Activated CD4-positive, CD25-positive, alpha-beta regulatory T cell treated with anti-CD3 and anti-CD28 coated beads, Interleukin-2, amount 50 U/mL, for 16 hours (primary cell): ENCODE measurements at places on chromosomes 7 and 10.
A peak's percentile ranks its signal among the peaks of the same experiment; 100 is the strongest.

DNA sequence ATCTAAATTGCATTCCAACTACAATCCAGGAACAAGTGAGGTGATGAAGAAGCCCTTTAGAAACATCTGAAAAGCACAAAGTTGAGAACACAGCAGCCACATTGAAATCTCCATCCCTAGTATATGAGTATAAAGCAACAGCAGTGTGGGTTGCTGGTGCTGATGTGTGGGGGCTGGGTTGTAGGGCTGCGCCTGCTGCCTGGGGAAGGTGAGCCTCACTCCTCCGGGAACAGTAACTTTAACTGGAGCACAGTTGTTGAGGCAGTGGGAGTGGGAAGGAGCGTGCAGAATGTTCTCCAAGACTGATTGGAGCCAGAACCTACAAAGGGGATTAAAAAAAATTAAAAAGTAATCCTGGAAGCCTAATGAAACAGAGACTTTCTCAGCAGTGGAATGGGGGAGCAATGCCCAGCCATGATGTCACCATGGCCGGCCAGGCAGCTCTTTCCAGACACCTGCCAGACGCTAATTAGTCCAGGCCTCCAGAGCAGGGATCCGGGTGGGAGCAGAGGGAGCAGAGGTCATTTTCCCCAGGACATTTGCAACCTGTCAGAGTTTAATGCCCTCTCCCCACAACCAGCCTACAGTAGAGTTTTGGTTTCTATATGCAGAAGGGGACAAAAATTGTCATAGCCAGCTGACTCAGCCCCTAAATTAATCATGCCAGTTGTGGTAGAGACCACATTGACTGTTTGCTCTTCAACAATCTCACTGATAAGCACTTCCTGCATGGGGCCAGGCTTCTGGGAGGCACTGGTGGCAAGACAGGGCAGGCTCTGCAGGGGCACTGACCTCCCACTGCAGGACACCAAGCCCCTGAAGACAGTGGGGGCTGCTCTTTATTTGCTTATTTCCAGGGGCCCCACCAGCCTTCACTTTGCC lies 133.0 kb upstream of the ZNF32 start:
- DNase-seq: no peak

DNA sequence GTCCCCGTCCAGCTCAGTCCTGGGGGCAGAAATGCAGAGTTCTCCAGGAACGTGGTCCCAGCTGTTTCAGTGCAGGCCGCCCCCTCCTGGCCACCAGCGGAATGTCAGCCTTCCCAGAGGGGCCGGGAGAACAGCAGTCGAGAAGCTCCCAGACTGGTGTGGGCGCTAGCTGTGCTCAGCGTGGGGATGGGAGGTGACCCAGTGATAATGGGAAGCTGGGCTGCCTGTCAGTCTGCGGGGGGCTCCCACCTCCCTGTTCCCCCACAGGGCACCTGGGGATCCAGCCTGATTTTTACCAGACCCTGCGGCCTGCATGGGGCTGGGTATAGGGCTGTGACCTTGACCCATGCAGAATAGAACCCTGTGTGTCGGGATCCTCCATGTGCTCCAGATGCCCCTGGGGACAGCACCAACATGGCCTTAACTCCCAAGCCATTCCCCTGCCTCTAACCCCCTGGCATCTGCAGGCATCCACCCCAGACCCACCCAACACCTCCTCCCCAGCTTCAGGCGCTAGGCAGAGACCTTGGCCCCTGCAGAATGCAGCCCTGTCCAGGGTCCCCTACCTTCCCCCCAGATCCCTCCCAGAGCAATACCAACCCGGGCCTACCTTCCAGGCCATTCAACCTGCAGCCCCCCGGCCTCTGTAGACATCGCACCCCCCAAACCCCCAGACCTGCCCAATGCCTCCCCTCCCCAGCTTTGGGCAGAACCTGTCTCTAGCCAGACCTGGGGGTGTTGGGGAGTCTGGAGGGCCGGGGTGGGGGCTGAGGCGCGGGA lies 880 bp upstream of the ELN start:
- peak; percentile 21 for DNase-seq

DNA sequence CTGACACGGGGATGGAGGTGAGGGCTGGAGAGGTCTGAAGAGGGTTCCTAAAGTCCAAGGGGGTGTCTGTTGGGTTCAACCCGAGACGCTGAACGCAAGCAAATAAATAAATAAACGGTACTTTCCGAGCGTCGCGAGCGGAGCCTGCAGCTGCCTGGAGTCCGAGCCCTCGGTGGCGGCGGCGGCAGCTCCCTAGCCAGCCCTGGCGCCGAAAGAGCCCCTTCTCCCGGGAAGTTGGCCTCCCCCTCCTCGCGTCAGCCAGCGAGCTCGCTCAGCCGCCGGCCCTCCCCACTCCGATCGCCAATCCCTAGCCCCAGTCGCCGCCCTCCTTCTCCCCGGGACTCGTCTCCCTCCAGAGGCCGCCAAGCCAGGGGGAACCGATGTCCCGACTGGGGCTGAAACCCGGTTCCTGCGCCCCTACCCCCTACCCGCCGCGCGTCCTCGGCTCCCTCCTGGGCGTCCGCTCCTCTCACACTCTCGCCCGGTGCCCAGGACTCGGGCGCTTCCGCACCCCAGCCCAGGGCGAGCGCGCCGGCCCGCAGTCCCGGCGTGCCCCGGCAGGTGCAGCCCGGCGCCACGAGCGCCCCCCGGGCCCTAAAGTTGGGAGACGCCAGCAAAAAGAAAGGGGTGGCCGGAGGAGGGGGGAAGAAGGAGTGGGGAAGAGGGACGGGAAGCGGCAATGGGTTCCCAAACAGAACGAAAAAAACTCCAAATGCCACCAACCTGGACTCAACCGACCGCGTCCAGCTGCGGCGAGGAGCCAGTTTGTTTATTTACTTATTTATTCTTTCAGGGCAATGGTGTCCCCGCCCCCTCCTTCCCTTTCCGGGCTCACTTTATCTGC lies at the start of gene GFRA1:
Gene GFRA1 (minus strand): TSS at position 767 of the 844 bp plus-strand sequence. CDS start 1,177 bp downstream, outside the sequence.
- no peak for DNase-seq

DNA sequence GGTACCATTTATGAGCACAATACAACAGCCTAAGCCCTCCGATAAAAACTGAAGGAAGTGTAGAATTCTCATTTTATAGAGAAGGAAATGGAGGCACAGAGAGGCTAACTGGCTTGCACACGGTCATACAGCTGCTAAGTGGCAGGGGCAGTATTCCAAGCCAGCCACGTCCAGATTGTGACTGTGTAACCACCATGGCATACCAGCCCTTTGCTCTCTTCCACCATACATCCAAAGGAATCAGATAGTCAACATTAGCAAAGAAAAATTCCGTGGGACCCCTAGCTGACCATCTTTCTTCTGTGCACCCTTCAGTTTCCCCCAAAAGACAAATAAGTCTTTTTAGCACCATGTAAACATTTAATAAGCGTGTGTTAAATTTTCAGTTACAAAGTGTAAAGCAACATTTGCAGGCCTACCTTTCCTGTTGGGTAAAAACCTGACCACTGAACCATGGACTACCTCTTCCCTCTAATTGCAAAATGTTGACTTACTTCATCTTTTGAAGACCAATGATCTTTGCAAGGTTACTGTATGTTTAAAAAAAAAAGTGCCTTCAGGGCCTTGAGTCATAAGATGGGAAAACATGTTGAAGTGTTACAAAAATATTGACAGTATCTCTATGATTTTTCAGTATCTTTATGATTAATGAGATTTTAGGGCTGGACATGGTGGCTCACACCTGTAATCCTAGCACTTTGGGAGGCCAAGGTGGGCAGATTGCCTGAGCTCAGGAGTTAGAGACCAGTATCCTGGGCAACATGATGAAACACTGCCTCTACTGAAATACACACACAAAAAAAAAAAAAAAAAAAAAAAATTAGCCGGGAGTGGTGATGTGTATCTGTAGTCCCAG lies 24.3 kb upstream of the PDZD8 start:
- no peak for DNase-seq

DNA sequence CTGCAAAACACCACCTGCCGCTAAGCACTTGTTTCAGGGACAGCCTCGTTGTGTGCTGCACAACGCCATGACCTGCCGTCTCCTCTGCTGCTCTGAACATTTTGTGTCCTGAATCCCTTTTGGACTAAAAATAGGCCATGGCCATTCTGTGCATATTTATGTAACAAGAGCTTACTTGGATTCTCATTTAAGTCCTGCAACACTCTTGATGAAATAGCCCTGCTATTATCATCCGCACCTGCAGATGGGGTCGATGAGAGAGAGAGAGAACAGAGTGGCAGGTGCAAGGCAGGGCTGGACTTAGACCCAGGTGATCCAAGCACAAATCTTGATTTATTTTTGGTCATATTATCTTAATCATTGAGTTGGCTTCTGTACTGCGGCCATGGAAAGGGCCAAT lies 121.2 kb upstream of the PRKCQ start:
- DNase-seq: no peak

- DNase-seq: peak; percentile 7
These were observed 340.2 kb upstream of the CELF2 start for GRCh38 chr10:10677479-10677878.

GRCh38 chr10:53939654-53940053 lies 861.4 kb downstream of the PCDH15 start:
- no peak for DNase-seq

- DNase-seq: no peak
These were observed 16.8 kb downstream of the NUDT1 start for GRCh38 chr7:2258661-2259365.
